ENCODE measurements at places on chromosomes 2 and 18. TPM values are rescaled to one million over a fixed set of nuclear protein-coding genes. Genes with fewer than 3 reads are reported as not detected.
A peak's percentile ranks its signal among the peaks of the same experiment; 100 is the strongest.

Gene AGXT
- not detected for total RNA-seq

Gene SCTR
- total RNA-seq: not detected

Gene HAAO
- 3.6 TPM for total RNA-seq

Gene STARD6
- not detected for total RNA-seq

DNA sequence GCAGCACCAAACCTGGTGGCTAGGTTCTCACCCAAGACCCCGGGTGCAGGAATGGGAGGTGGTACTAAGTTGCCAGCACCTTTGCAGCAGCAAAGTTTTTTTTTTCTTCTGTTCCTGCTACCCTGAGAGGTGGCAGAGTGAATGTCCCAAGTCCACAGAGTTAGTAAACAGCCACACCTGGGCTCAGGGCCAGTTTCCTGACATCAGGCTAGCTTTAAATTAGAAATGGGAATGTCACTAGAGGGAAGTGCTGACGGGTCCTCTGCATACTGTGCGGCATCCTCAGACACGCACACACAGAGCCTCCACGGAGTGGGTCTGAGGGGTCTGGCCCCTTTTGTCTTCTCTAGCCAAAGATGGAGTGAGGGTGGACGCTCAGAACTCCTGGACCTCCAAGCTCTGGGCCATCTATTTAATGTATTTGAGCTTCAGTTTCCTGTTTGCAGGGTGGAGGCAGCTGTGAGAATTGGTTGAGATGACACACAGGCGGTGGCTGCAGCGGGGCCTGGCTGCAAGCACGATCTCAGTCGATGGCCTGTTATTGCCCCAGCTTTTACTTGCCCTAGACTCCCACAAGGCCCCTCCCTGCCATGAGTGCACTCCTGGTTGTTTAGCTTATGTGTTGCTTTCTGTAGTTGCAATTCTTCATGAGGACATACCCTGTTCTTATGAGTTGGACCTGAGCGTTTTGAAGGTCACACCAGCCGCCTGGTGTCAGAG, 751.4 kb upstream of the HS6ST1 start:
- H3K36me3 ChIP-seq: no peaks in the 10 kb centered on the region
- DNase-seq: no peak
- no peaks in the 10 kb centered on the region for H3K4me1 ChIP-seq
- no peak overlapping the region for H3K27ac ChIP-seq

DNA sequence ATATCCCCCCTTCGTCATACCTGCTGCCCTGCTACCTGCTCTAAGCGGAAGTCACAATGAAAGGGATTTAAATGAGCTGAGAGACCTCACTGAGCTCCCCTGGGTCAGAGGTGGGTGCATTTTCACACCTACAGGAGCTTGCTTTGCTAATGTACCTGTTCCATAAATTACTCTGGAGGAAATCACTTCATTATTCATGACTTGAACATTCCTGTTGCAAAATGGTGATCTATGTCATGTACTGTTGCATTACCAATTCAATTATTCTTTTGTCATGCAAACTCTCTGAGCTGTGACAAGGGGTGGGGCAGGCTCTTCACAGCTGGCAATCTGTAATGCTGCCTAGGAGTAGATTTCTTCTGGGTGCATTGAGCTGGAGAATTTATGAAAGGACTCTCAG, 761.3 kb downstream of the TSN start:
- no peaks in the 10 kb centered on the region for H3K4me1 ChIP-seq
- no peak for DNase-seq
- no peaks in the 10 kb centered on the region for H3K36me3 ChIP-seq
- H3K27ac ChIP-seq: no peak overlapping the region

DNA sequence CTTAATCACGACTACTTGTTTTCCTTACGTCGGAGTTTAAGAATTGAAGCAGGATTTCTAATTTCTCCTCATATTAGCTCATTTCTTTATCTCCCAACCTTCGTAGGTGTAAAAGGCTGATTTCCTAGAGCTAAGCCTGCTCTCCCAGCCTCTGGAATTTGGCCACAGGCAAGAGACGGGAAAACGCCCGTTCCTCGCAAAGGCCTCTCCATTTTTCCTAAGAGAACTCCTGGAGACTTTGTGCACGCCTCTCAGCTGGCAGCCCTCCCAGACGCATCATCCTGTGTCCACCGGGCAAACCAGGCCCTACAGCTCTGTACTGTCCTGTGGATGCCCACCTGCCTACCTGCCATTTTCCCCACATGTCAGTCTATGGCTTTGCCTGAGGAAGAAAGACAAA, 106.3 kb downstream of the FTCDNL1 start:
- H3K36me3 ChIP-seq: no peaks in the 10 kb centered on the region
- no peaks in the 10 kb centered on the region for H3K27me3 ChIP-seq
- no peak overlapping the region for H3K4me3 ChIP-seq
- no peak for DNase-seq
- no peak overlapping the region for H3K27ac ChIP-seq
- no peaks in the 10 kb centered on the region for H3K4me1 ChIP-seq

GRCh38 chr2:102667072-102667471, 47.7 kb downstream of the SLC9A2 start:
- no peaks in the 10 kb centered on the region for H3K36me3 ChIP-seq
- no peak overlapping the region for H3K4me3 ChIP-seq
- H3K4me1 ChIP-seq: no peaks in the 10 kb centered on the region
- H3K27me3 ChIP-seq: no peaks in the 10 kb centered on the region
- no peak for DNase-seq
- no peak overlapping the region for H3K27ac ChIP-seq

- no peak for DNase-seq
- H3K27me3 ChIP-seq: no peaks in the 10 kb centered on the region
- H3K27ac ChIP-seq: no peak overlapping the region
- no peak overlapping the region for H3K4me3 ChIP-seq
- H3K4me1 ChIP-seq: no peaks in the 10 kb centered on the region
Measured at GRCh38 chr2:31256611-31257382, 22.8 kb downstream of the EHD3 start.

DNA sequence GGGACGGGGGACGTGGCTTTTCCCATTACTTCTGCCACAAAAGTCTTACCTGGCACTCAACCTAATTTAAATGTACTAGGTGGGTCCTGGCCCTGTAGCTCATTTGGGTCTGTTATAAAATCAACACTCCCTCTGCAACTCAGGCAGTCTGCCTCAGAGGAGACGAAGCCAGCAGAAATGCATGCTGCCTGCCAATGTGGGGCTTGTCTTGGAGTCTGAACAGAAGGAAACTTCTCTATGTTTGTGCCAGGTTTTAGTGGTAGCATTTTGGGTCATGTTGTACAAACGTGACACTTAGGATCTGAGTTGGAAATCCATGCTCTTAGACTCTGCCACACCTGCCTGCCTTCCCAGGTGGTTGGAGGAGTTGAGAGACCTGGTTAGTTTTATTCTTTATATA, 292.5 kb upstream of the FAM98A start:
- no peaks in the 10 kb centered on the region for H3K4me1 ChIP-seq
- no peak for DNase-seq
- H3K27me3 ChIP-seq: no peaks in the 10 kb centered on the region
- no peaks in the 10 kb centered on the region for H3K36me3 ChIP-seq
- no peak overlapping the region for H3K27ac ChIP-seq

- H3K27ac ChIP-seq: no peak overlapping the region
- H3K36me3 ChIP-seq: no peaks in the 10 kb centered on the region
- no peaks in the 10 kb centered on the region for H3K27me3 ChIP-seq
- no peaks in the 10 kb centered on the region for H3K4me1 ChIP-seq
Measured at GRCh38 chr18:6428851-6429395, 14.2 kb upstream of the L3MBTL4 start.

DNA sequence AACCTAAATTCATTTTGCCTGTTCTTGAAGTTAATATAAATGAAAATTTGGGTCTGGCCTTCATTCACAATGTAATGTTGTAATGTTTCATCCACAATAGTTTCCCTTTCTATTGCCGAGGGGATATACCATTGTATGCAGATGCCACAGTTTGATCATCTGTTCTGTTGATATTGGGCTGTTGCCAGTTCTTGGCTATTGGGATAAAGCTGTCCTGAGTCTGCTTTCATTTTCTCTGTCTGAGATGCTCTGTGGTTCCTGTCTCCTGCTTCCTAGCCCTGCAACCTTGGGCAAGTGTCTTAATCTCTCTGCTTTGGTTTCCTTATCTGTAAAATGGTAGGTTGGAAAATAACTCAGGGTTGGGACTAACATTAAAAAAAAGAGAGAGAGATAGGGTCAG, 25.2 kb downstream of the B3GNT2 start:
- peaks cover 5% of the 10 kb centered on the region for H3K4me1 ChIP-seq
- no peaks in the 10 kb centered on the region for H3K27me3 ChIP-seq
- DNase-seq: no peak
- peaks cover 8% of the 10 kb centered on the region for H3K36me3 ChIP-seq

- peaks cover 23% of the 10 kb centered on the region for H3K4me1 ChIP-seq
- no peak for DNase-seq
- H3K27me3 ChIP-seq: no peaks in the 10 kb centered on the region
Measured at GRCh38 chr2:232504438-232504837, 15.8 kb upstream of the PRSS56 start.

- no peaks in the 10 kb centered on the region for H3K36me3 ChIP-seq
- H3K27ac ChIP-seq: no peak overlapping the region
- H3K4me3 ChIP-seq: no peak overlapping the region
- H3K4me1 ChIP-seq: peaks cover 14% of the 10 kb centered on the region
- no peaks in the 10 kb centered on the region for H3K27me3 ChIP-seq
Measured at GRCh38 chr18:9422816-9423519, 52.3 kb upstream of the RALBP1 start.

GRCh38 chr2:169928463-169928864, 101.2 kb downstream of the UBR3 start:
- H3K4me1 ChIP-seq: peaks cover 4% of the 10 kb centered on the region
- no peak overlapping the region for H3K27ac ChIP-seq
- H3K27me3 ChIP-seq: no peaks in the 10 kb centered on the region
- no peak for DNase-seq

- H3K36me3 ChIP-seq: no peaks in the 10 kb centered on the region
- no peak for DNase-seq
- no peak overlapping the region for H3K27ac ChIP-seq
- no peaks in the 10 kb centered on the region for H3K27me3 ChIP-seq
- no peak overlapping the region for H3K4me3 ChIP-seq
Measured at GRCh38 chr18:350953-351572, 83.2 kb upstream of the THOC1 start.

GRCh38 chr18:51637881-51638280, 440.4 kb upstream of the MEX3C start:
- H3K36me3 ChIP-seq: no peaks in the 10 kb centered on the region
- H3K27me3 ChIP-seq: no peaks in the 10 kb centered on the region
- H3K4me1 ChIP-seq: no peaks in the 10 kb centered on the region

GRCh38 chr2:235001237-235002133, 49.7 kb downstream of the SH3BP4 start:
- H3K27ac ChIP-seq: no peak overlapping the region
- H3K36me3 ChIP-seq: no peaks in the 10 kb centered on the region
- H3K4me1 ChIP-seq: peaks cover 8% of the 10 kb centered on the region
- H3K27me3 ChIP-seq: no peaks in the 10 kb centered on the region

DNA sequence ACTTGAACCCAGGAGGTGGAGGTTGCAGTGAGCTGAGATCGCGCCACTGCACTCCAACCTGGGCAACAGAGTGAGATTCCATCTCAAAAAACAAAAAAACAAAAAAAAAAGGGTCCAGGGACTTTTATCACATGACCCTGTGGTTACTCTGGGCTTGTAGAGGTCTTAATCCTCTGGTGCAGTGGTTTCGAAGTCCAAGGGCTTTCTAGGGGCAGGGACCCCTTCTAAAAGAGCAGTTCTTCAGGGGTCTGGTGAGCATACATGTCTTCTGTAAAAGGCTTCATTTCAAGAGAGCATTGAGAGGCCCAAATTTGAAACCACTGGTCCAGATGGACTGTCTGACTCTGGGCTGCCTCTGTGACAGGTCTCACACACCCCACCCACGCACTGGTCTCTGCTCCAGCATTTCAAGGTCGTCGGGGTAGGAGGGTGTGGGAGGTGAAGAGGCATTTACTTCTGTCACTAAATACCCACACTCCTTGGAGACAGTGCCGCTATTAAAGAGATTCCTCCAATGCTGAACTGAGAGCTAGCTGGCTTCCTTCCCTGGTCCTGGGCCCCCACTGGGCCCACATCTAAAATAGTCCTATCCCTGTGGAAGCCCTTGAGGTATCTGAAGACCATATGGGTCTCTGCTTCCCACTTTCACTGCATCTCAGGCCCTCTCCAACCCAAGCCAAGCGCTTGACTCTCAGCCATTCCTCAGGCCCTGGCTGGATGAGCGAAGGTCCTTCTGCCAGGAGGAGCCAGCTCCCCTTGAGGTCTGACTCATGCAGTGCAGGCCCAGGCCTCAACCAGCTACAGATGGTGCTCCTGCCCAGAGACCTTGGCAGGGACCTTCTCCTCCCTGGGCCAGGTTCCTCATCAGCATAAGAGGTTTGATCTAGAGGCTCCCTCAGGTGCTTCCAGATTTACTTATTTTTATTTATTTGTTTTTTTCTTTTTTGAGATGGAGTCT, 44.8 kb downstream of the PAX8 start:
- no peak overlapping the region for H3K4me3 ChIP-seq
- peaks cover 39% of the 10 kb centered on the region for H3K4me1 ChIP-seq
- H3K27ac ChIP-seq: peak overlapping the region; percentile 67
- DNase-seq: peak; percentile 72
- peaks cover 91% of the 10 kb centered on the region for H3K36me3 ChIP-seq

DNA sequence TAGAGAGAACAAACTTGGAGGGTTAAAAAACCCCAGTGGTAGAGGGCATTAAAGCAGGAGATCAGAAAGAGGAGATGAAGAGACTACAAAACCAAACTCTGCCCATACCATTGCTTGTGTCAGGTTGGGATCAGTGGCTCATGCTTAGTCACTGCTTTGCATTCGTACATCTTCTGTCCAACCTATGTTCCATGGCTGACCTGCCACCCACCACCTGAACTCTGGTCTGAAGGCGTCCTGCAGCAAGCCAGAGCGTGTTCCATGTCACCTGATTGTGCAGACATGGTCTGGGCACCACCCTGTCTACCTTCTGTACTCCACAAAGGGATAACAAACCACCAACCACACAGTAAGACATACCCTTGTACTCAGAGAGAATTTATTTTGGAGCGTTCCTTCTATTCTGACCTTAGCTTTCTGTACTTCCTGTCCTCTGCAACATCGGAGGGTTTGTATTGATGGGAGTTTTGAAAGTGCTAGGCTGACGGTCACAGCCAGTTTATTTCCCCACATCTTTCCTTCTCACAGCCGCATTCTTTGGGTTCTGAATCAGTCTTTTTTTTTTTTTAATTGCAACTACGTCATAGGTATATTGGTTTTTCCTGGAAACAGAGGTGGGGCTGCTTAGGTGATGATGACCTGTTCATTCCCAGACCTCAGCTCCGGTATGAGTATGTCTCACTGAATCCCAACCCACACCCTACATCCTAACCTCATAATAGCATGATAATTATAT, 88.3 kb downstream of the SOWAHC start:
- no peak overlapping the region for H3K4me3 ChIP-seq
- no peaks in the 10 kb centered on the region for H3K36me3 ChIP-seq
- no peaks in the 10 kb centered on the region for H3K27me3 ChIP-seq
- DNase-seq: no peak
- H3K27ac ChIP-seq: no peak overlapping the region

DNA sequence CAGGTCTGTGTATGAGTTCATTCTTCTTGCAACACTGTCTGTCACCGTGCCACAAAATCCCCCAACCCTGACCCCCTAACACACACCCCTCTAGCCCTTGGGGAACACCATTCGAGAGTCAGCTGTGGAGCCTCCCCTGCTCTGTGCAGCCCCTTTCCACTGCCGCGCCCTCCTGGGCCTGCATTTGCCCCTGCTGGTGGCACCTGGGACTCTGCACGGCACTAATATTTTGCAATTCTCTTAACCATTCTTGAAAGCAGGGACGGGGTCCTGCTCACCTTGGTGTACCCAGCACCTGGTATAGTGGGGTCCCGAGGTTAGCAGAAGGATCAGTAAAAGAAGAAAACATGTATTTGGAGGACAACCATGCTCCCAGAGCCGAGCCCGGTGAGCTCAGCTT, 124.0 kb downstream of the HDAC4 start:
- DNase-seq: no peak
- no peak overlapping the region for H3K4me3 ChIP-seq
- no peaks in the 10 kb centered on the region for H3K27me3 ChIP-seq
- H3K36me3 ChIP-seq: no peaks in the 10 kb centered on the region
- no peak overlapping the region for H3K27ac ChIP-seq
- H3K4me1 ChIP-seq: peaks cover 44% of the 10 kb centered on the region
